WTC11 (cell line): ENCODE measurements at places on chromosomes 3 and 15. TPM values are rescaled to one million over a fixed set of nuclear protein-coding genes. Genes with fewer than 3 reads are reported as not detected.
A peak's percentile ranks its signal among the peaks of the same experiment; 100 is the strongest.

- H3K4me3 ChIP-seq = no peak overlapping the region
- no peak for DNase-seq
- peak overlapping the region; percentile 78; the same call in 1 of the 2 replicates for H3K27ac ChIP-seq
- H3K4me1 ChIP-seq = peaks cover 48% of the 10 kb centered on the region
- H3K27me3 ChIP-seq = no peaks in the 10 kb centered on the region
These were observed 29.8 kb upstream of the LACTB start for GRCh38 chr15:63091679-63092446.

DNA sequence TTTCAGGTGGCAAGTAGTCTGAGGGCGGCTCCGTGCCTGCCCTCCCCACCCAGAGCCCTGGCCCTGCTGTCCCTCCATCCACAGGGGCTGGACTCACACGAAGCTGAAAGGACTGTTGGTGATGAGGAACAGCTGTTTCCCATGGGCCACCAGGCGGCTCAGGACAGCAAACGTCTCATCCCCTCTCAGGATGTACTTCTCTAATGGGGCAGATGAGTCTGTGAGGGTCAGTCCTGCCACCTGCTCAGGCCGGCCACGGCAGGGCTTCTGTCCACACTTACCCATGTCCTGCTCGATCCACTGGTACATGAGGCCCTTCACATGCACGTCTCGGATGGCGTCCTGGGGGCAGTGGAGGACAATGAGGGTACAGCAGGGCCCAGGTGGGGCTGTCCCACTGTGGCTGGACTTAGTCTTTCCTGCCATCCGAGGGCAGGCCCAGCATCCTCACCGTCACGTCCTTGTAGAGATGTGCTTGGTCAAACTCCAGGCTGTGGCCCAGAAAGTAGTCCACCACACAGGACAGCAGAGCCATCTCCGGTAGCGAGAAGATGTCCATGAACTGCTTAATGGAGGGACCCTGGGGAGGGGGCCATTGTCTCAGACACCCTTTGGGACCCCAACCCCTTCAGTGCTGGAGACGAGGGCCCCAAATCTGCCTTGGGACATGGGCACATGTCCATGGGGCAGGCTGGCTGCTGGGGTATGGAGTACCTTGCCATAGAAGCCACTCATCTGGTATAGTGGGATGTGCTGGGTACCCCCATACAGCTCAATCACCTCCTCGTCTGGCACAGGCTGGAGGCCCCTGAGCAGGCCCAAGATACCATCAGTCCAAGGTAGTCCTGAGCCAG lies 5.7 kb downstream of the NT5DC2 start:
- no peak overlapping the region for H3K4me3 ChIP-seq
- H3K27ac ChIP-seq = no peak overlapping the region

TERC gene
- total RNA-seq = 34.3 to 57.1 TPM (median 48.5 TPM) in 3 replicates

EFCC1 gene
- total RNA-seq = 0.16 to 0.31 TPM (median 0.16 TPM) in 3 replicates

- H3K27me3 ChIP-seq = peaks cover 9% of the 10 kb centered on the region
- H3K36me3 ChIP-seq = no peaks in the 10 kb centered on the region
- no peak for DNase-seq
These were observed 9.3 kb downstream of the RFTN1 start for GRCh38 chr3:16504242-16504641.

SLC2A2 gene
- total RNA-seq = 0.16 TPM in 1 of 3 replicates, not detected in the others

DNA sequence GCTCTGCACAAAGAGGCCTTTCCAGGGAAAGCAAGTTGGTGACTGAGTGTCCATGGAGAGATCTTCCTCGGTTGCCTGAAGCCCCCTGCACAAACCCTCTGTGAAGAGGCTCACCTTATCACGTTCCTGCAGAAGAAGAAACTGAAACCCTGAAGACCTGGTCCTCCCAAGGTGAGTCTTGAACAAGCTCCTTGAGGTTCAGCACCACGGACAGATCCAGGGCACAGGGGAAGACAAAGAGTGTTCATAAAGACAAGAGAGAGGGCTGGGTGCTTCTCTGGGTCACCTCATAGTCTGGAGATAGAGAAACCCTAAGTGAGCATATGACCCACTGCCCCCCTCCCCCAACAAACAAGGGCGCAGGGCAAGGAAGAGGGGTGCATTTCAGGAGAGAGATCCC lies 21.7 kb upstream of the TBC1D21 start:
- H3K4me1 ChIP-seq = peaks cover 7% of the 10 kb centered on the region
- no peaks in the 10 kb centered on the region for H3K36me3 ChIP-seq
- H3K4me3 ChIP-seq = no peak overlapping the region
- H3K27ac ChIP-seq = no peak overlapping the region
- DNase-seq = peak; percentile 84

C3orf70 gene
- 0.64 to 0.70 TPM (median 0.69 TPM) in 3 replicates for total RNA-seq

KBTBD8 gene
- total RNA-seq = 14.5 to 15.7 TPM (median 15.0 TPM) in 3 replicates

- peaks cover 18% of the 10 kb centered on the region for H3K4me1 ChIP-seq
- DNase-seq = no peak
- H3K36me3 ChIP-seq = no peaks in the 10 kb centered on the region
These were observed 2.5 kb downstream of the PRKAR2A start for GRCh38 chr3:48845170-48845569.

DNA sequence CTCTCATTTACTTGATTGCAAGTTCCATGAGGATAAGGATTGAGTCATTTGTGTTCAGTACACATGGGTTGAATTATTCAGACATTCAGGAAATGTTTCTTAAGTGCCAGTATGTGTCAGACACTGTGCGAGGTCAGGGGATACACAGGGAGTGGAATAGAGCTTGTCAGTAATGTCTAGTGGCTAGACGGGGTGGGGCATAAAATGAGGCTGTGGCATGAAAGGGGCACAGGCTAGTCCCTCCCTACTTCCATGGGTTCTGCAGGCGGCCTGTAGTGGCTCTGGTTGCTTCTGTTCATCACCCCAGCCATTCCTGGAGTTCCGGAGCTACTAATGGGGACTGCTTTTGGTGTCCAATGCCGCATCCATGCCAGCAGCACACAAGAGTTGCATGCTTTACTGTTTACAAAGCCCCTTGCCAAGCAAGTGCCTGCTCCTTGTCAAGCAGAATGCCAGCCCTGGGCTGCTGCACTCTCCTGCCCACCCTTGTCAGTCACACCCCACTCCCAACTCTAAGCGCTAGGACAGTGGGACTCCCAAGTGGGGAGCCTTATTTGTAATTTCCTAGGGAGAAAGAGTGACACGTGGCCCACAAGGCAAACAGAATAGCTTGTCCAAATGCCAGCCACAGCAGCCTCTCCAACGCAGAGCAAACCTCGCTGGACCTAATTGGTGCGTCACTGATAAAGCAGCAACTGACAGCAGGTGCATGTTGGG lies 70.8 kb downstream of the RAB11A start:
- no peak overlapping the region for H3K27ac ChIP-seq
- no peaks in the 10 kb centered on the region for H3K27me3 ChIP-seq
- H3K4me1 ChIP-seq = no peaks in the 10 kb centered on the region
- H3K36me3 ChIP-seq = no peaks in the 10 kb centered on the region
- no peak overlapping the region for H3K4me3 ChIP-seq
- DNase-seq = no peak

GRCh38 chr3:113629584-113630421 lies 66.6 kb downstream of the USF3 start:
- no peak for DNase-seq
- peaks cover 3% of the 10 kb centered on the region for H3K27me3 ChIP-seq
- H3K4me3 ChIP-seq = no peak overlapping the region
- peak overlapping the region; percentile 32; the same call in 1 of the 2 replicates for H3K27ac ChIP-seq

DNA sequence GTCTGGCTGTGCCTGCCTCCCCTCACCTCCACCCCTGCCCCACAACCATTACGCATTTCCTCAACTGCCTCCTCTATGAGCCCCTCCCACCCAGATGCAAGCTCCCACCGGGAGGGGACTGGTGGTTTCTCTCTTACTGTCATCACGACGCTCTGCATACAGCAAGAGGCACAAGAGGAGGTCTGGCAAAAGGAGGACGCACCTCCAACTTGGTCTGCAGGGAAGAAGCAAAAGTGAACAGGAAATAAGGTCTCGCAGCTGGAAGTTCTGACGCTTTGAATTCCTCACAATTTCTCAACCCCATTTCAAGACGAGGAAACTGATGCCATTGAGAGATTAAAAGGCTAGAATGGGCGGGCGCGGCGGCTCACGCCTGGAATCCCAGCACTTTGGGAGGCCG lies 42.3 kb upstream of the MUC4 start:
- H3K27me3 ChIP-seq = 0 out of 2 replicates have a peak, but pooled peaks cover 4% of the 10 kb centered on the region
- no peak overlapping the region for H3K27ac ChIP-seq
- H3K36me3 ChIP-seq = no peaks in the 10 kb centered on the region
- H3K4me1 ChIP-seq = peaks cover 10% of the 10 kb centered on the region
- no peak for DNase-seq
- H3K4me3 ChIP-seq = no peak overlapping the region

CFAP20DC gene
- total RNA-seq = 4.9 to 6.1 TPM (median 5.7 TPM) in 3 replicates

SPESP1 gene
- not detected in 3 replicates for total RNA-seq

SPSB4 gene
- total RNA-seq = 19.4 to 19.7 TPM (median 19.6 TPM) in 3 replicates

CFAP91 gene
- 2.2 to 3.5 TPM (median 3.3 TPM) in 3 replicates for total RNA-seq

COL6A5 gene
- total RNA-seq = 0.02 to 0.05 TPM in 2 of 3 replicates, not detected in the other

GRCh38 chr3:98741121-98741716 lies 21.9 kb upstream of the ST3GAL6 start:
- H3K4me3 ChIP-seq = no peak overlapping the region
- DNase-seq = no peak
- no peaks in the 10 kb centered on the region for H3K36me3 ChIP-seq
- no peaks in the 10 kb centered on the region for H3K27me3 ChIP-seq

GRCh38 chr3:180973543-180973942 lies 16.0 kb downstream of the DNAJC19 start:
- DNase-seq = no peak
- no peaks in the 10 kb centered on the region for H3K4me1 ChIP-seq
- H3K36me3 ChIP-seq = peaks cover 53% of the 10 kb centered on the region
- H3K27ac ChIP-seq = no peak overlapping the region

DNA sequence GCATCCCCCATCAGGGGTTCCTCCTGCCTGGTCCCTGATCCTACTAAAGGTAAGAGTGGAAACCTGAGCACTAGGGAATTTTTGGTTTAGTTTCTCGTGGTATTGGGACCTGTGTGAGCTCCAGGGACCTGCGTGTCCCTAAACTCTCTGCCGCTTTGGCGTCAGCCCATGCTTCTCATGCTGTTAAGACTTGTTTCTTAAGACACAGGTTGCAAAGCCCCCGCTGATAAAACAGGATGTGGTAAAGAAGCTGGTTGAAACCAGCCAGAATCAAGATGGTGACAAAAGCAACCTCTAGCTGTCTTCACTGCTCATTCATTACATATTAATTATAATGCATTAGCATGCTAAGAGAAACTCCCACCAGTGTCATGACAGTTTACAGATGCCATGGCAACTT lies 64.6 kb downstream of the LYZL4 start:
- no peaks in the 10 kb centered on the region; the same call in none of the 2 replicates for H3K27me3 ChIP-seq
- no peak overlapping the region for H3K27ac ChIP-seq
- DNase-seq = no peak

GPR160 gene
- 28.9 to 33.3 TPM (median 32.2 TPM) in 3 replicates for total RNA-seq

DNA sequence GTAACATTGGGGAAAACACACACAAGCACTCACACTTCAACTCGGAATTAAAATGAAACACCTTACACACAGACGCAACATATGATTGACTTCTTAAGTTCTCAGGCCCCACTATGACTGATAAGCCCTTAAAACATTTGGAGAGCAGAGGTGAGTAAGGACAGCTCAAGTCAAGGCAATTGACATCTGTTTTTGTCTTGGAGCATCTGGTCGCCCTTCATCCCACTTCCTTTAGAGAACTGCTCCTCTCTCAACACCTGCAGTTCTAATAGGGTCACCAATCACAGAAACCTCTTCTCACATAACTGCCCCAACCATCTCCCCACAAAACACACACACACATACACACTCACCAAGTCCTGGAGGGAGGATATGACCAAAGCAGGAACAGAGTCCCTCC lies 43.4 kb downstream of the ERC2 start:
- no peak for DNase-seq
- H3K27ac ChIP-seq = no peak overlapping the region
- H3K4me3 ChIP-seq = no peak overlapping the region
- peaks cover 15% of the 10 kb centered on the region for H3K4me1 ChIP-seq

DNA sequence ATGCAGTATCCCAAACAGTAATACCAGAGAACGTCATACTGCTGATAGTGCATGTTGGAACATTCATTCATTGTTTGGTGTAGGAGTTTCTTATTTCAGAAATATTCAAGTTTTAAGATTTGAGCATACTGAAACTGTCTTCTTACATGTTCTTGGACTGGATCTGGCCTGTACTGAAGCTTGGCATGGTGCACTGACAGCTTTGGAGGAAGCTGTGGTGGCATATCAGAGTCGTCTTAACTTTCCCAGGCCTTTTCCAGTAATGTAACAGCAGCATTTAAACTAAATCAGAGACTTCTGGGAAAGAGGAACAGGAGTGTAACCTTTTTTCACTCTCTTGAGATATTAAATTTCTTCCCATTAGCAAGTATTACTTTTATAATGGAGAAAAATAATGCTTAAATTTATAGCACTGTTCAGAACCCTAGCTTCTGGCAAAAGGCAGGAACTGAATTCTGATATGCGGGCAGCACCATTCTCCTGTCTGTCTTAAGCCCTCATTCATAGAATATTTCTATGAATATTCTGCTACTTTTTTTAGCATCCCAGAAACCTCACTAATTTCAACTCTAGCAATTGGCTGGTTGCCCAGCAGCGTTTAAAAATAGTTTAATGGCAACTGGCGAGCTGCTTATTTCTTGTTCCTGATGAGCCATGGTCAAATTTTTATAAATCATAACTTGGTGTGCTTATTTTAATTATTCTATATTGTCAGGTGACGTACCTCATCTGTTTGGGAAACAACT lies 31.1 kb downstream of the DNAJC13 start:
- H3K27me3 ChIP-seq = no peaks in the 10 kb centered on the region
- H3K4me3 ChIP-seq = no peak overlapping the region
- H3K27ac ChIP-seq = no peak overlapping the region
- DNase-seq = no peak

DOCK3 gene
- total RNA-seq = 5.2 to 5.6 TPM (median 5.5 TPM) in 3 replicates

FAM43A gene
- total RNA-seq = 2.6 to 3.8 TPM (median 3.7 TPM) in 3 replicates

BFSP2 gene
- total RNA-seq = 0.44 TPM in 1 of 3 replicates, not detected in the others

- no peak for DNase-seq
- H3K27ac ChIP-seq = no peak overlapping the region
- H3K27me3 ChIP-seq = no peaks in the 10 kb centered on the region; the same call in none of the 2 replicates
- peaks cover 30% of the 10 kb centered on the region for H3K36me3 ChIP-seq
- H3K4me1 ChIP-seq = peaks cover 45% of the 10 kb centered on the region
These were observed 42.5 kb upstream of the SPTSSB start for GRCh38 chr3:161413855-161414210.
